ENCODE measurements at places on chromosomes 6 and 20. TPM values are rescaled to one million over a fixed set of nuclear protein-coding genes. Genes with fewer than 3 reads are reported as not detected.

Gene MLIP
- 396 TPM for total RNA-seq

Gene OR2H2
- total RNA-seq = not detected

Gene MYT1
- not detected for total RNA-seq

Gene E2F1
- total RNA-seq = 1.4 TPM

Gene BPIFA1
- total RNA-seq = not detected

Gene IL17A
- not detected for total RNA-seq

Gene THEMIS
- total RNA-seq = 1.3 TPM

Gene UBE3D
- total RNA-seq = 11.3 TPM
